ENCODE measurements at places on chromosomes 11 and 22.
A peak's percentile ranks its signal among the peaks of the same experiment; 100 is the strongest.

DNA sequence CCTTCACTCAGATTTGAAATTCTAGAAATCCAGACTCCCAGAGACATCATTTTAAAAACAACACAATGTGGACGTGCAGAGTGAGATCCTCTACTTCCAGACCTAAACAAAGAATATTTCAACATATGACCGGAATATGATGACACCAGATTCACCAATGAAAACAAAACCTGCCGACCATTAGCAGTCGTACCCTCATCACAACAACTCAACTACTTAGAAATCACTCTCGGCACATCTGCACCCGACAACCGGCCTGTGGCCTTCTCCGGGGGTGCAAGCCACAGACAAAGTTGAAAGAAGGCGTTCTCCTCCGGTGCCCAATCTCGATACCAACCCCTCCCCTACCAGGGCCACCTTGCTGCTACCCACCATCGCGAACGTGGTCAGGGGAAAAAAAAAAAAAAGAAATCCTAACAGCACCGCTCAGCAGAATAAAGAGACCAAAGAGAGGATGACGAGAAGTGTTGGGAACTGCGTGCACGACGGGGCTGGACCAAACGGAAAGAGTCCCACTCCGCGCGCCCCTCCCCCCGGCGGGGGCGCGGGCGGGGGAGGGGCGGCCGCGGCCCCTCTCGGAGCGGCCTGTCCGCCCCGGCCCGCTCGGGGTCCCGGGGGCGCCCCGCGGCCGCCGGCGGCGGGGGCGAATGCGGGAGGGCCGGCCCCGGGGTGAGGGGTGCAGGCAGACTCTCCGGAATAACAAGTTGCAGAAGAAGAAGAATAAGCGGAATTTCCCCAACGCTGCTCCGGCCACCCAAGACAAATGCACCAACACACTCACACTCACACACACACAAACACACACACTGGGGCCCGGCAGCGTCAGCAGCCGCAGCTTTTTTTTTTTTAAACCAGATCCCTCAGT, 1.7 kb downstream of the PHF21A start:
- DNase-seq, result peak; percentile 80
- H3K4me1 ChIP-seq, result peaks cover 46% of the 10 kb centered on the region
- no peaks in the 10 kb centered on the region for H3K27me3 ChIP-seq
- H3K4me3 ChIP-seq, result peak overlapping the region; percentile 87
- H3K36me3 ChIP-seq, result peaks cover 2% of the 10 kb centered on the region
- H3K27ac ChIP-seq, result peak overlapping the region; percentile 96

- peaks cover 5% of the 10 kb centered on the region for H3K4me1 ChIP-seq
- no peak overlapping the region for H3K4me3 ChIP-seq
- H3K36me3 ChIP-seq, result no peaks in the 10 kb centered on the region
- peak; percentile 26 for DNase-seq
Observed at GRCh38 chr11:32121012-32121411, 30.1 kb downstream of the RCN1 start.

DNA sequence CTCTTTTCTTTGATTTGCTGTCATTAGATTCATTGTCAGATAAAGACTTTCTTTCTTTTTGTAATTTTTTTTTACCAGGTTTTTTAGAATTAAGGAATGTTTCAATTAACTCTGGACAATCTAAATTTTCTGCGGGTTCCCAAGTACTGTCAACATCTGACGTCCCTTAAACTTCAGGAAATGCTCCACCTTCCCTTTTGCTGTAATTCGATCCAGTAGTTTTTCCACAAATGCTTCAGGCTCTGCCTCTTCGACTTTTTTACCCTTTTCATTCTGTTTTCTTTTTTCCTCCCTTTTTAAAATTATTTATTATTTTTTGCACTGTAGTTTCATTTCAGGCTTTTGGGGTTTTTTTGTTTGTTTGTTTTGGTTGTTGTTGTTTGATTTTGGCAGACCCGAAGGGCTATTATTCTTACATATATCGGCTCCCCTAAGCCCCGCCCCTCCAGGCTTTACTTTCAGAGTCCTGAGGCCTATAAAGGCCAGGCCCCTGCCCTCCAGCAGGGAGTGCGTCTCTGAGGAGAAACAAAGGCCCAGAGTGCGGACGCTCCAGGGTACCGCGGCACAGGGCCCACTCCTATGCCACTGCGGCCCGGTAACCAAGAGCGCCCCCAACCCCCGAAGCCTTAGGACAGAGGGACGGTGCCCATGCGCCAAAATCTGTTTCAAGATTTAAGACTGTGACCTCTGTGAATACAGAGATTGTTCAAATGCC, 116.4 kb downstream of the TYR start:
- no peak overlapping the region for H3K4me3 ChIP-seq
- DNase-seq, result no peak
- no peaks in the 10 kb centered on the region for H3K4me1 ChIP-seq
- no peak overlapping the region for H3K27ac ChIP-seq

GRCh38 chr11:113446112-113446511, 29.1 kb downstream of the DRD2 start:
- DNase-seq, result peak; percentile 4
- H3K27me3 ChIP-seq, result peaks cover 8% of the 10 kb centered on the region
- H3K4me3 ChIP-seq, result no peak overlapping the region
- H3K36me3 ChIP-seq, result no peaks in the 10 kb centered on the region
- no peaks in the 10 kb centered on the region for H3K4me1 ChIP-seq

- peaks cover 25% of the 10 kb centered on the region for H3K4me1 ChIP-seq
- DNase-seq, result no peak
- no peaks in the 10 kb centered on the region for H3K27me3 ChIP-seq
- H3K4me3 ChIP-seq, result no peak overlapping the region
Observed at GRCh38 chr11:68342459-68343158, 30.2 kb downstream of the LRP5 start.

GRCh38 chr11:106553304-106553703, 465.0 kb downstream of the GUCY1A2 start:
- H3K36me3 ChIP-seq, result no peaks in the 10 kb centered on the region
- no peak overlapping the region for H3K27ac ChIP-seq
- DNase-seq, result no peak
- H3K27me3 ChIP-seq, result no peaks in the 10 kb centered on the region
- no peak overlapping the region for H3K4me3 ChIP-seq

DNA sequence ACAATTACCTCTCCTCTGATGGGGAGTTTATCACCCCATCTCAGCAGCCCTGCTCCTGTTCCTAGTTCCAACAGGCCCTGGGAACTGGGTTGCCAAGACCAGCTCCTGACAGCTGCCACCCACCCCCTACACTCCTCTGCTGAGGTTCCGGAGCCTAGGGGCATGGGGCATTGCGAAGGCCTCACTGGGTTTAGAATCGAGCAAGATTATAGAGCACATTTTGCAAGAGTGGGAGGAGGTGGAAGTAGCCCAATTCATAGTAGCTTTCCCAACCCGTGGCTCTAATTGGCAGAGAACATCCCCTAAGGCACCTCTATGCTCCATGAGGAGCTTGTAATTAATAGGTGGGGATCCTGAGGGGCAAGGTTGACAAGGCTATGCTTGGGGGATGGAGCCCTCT, 23.0 kb downstream of the MYEOV start:
- H3K4me3 ChIP-seq, result no peak overlapping the region
- H3K27me3 ChIP-seq, result no peaks in the 10 kb centered on the region
- no peak for DNase-seq
- H3K36me3 ChIP-seq, result peaks cover 2% of the 10 kb centered on the region
- H3K4me1 ChIP-seq, result peaks cover 25% of the 10 kb centered on the region

DNA sequence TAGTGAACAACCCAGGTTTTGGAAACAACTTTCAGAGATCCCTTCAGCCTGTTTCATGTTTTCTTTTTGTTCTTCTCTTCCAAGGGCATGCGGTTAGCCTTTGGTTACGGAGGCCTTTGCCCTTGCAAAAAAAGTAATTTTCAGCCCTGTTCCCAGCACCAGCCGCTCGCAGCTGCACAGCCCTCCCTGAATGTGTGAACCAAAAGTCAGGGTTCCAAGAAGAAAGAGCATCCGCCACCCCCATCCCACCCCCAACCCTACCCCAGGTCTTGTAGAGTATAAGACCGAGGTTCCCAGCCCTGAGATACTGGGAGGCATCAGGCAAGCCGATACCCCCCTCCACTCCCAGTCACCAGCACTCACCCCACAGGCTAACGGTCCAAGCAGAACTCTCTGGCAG, 56.4 kb downstream of the IGLL1 start:
- H3K36me3 ChIP-seq, result no peaks in the 10 kb centered on the region
- peaks cover 3% of the 10 kb centered on the region for H3K4me1 ChIP-seq
- H3K4me3 ChIP-seq, result no peak overlapping the region
- H3K27ac ChIP-seq, result no peak overlapping the region

GRCh38 chr11:128862406-128862805, 4.7 kb downstream of the KCNJ1 start:
- H3K4me1 ChIP-seq, result no peaks in the 10 kb centered on the region
- no peak overlapping the region for H3K27ac ChIP-seq
- DNase-seq, result no peak
- H3K36me3 ChIP-seq, result no peaks in the 10 kb centered on the region
- no peak overlapping the region for H3K4me3 ChIP-seq
- H3K27me3 ChIP-seq, result peaks cover 1% of the 10 kb centered on the region

DNA sequence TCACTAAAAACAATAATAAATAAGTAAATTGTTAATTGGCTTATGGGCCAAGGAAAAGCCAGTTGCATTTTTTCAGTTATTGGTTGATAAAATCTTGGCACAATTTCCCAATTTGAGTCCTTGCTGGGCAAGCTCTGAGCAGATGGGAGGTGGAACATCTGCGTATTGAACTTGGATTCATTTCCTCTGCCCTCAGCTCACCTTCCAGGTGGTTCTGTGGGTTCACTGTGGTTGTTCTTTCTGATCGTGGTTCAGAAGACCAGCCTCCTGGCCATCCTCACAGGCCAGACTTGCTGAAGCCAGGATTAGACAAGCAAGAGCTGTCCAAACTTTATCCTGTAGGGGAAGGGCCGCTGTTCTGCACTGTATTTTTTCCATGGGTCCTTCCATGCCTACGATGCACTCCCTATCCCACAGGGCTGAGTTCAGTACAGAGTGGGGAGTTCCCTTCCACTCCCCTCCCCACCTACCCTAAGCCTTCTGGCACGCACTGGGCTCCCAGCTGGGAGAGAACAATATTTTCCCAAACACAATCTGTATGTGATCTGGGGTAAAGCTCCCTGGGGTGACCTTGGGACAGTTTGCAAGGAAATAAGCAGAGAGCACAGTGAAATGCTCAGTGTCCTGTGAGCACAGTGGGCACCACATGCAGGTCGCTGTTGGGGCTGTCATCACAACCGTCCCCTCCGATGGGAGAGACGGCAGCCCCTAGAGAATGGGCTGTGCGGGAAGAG, 43.5 kb upstream of the TP53I11 start:
- no peaks in the 10 kb centered on the region for H3K4me1 ChIP-seq
- peaks cover 2% of the 10 kb centered on the region for H3K27me3 ChIP-seq
- no peaks in the 10 kb centered on the region for H3K36me3 ChIP-seq
- DNase-seq, result no peak

GRCh38 chr11:94077552-94078293, 50.9 kb upstream of the PANX1 start:
- H3K36me3 ChIP-seq, result no peaks in the 10 kb centered on the region
- H3K4me1 ChIP-seq, result no peaks in the 10 kb centered on the region
- no peak overlapping the region for H3K4me3 ChIP-seq
- no peak overlapping the region for H3K27ac ChIP-seq
- peaks cover 19% of the 10 kb centered on the region for H3K27me3 ChIP-seq
- no peak for DNase-seq

GRCh38 chr11:17221968-17222367, 14.2 kb upstream of the PIK3C2A start:
- H3K36me3 ChIP-seq, result no peaks in the 10 kb centered on the region
- no peak overlapping the region for H3K4me3 ChIP-seq
- no peak for DNase-seq

DNA sequence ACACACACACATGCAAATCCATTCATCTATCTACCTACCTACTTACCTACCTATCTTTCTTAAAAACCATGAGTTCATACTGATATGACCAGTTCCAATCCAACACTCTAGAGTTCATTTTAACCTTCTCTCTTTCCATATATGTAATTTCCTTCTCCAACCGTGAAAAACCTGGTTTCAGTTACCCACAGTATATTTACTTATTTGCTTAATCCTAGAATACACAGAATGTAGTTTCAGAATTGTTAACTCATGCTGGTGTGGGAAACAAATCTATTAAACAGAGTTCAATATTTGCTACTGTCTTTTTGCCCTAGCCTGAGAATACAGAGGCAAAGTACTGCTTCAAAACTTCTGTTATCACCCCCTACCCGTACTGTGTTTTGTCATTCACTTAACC, 101.3 kb downstream of the RRM1 start:
- no peak for DNase-seq
- no peak overlapping the region for H3K27ac ChIP-seq
- no peaks in the 10 kb centered on the region for H3K4me1 ChIP-seq
- H3K4me3 ChIP-seq, result no peak overlapping the region

- H3K27ac ChIP-seq, result no peak overlapping the region
- peaks cover 13% of the 10 kb centered on the region for H3K27me3 ChIP-seq
- H3K36me3 ChIP-seq, result no peaks in the 10 kb centered on the region
Observed at GRCh38 chr22:39594411-39594810, 23.9 kb downstream of the CACNA1I start.

DNA sequence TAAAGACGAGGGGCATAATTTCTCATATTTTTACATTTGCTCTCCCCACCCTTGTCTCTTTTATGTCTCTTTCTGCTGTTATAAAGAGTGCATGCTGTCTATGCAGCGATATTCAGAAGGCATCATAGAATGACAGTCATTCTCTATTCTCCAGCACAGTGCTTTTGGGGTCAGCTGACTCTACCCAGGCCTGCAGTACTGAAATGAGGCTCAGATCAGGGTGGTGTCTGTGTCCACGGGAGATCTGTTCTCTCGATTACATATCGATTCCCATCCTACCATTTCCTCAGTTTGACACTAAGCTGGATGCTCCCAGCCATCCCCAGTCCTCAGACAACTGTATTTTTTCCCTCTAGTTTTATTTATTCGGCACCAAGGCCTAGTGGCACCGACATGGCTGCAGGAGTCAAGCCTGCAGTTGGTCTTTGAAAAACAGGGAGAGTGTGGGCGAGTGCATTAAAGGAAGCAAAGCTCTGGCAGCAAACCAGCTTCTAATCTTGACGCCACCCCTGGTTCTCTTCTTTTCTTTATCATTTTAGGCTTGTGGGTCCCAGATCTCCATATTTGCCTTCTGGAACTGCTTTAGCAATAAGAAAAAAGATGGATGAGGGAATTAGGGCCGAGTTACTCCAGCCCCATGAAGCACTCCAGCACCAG, 71.6 kb upstream of the PICALM start:
- H3K27ac ChIP-seq, result peak overlapping the region; percentile 12
- no peak overlapping the region for H3K4me3 ChIP-seq
- no peaks in the 10 kb centered on the region for H3K27me3 ChIP-seq
- no peaks in the 10 kb centered on the region for H3K36me3 ChIP-seq

GRCh38 chr22:46055911-46056545, 79.1 kb upstream of the WNT7B start:
- DNase-seq, result no peak
- H3K27me3 ChIP-seq, result no peaks in the 10 kb centered on the region
- peaks cover 38% of the 10 kb centered on the region for H3K4me1 ChIP-seq
- no peaks in the 10 kb centered on the region for H3K36me3 ChIP-seq

GRCh38 chr11:78943841-78944240, 369.2 kb upstream of the NARS2 start:
- no peak overlapping the region for H3K27ac ChIP-seq
- no peak for DNase-seq
- no peaks in the 10 kb centered on the region for H3K36me3 ChIP-seq

GRCh38 chr11:118009864-118010737, 23.9 kb downstream of the IL10RA start:
- no peaks in the 10 kb centered on the region for H3K27me3 ChIP-seq
- DNase-seq, result no peak
- peaks cover 12% of the 10 kb centered on the region for H3K36me3 ChIP-seq

All from activated CD8-positive, alpha-beta T cell treated with anti-CD3 and anti-CD28 coated beads for 36 hours (primary cell).